ENCODE measurements at places on chromosomes 2 and 18.

GRCh38 chr18:34938090-34938489 lies 103.1 kb upstream of the MAPRE2 start:
- no peak for DNase-seq
- no peaks in the 10 kb centered on the region for H3K36me3 ChIP-seq
- H3K4me1 ChIP-seq: peaks cover 15% of the 10 kb centered on the region
- H3K27me3 ChIP-seq: no peaks in the 10 kb centered on the region
- H3K4me3 ChIP-seq: no peak overlapping the region

DNA sequence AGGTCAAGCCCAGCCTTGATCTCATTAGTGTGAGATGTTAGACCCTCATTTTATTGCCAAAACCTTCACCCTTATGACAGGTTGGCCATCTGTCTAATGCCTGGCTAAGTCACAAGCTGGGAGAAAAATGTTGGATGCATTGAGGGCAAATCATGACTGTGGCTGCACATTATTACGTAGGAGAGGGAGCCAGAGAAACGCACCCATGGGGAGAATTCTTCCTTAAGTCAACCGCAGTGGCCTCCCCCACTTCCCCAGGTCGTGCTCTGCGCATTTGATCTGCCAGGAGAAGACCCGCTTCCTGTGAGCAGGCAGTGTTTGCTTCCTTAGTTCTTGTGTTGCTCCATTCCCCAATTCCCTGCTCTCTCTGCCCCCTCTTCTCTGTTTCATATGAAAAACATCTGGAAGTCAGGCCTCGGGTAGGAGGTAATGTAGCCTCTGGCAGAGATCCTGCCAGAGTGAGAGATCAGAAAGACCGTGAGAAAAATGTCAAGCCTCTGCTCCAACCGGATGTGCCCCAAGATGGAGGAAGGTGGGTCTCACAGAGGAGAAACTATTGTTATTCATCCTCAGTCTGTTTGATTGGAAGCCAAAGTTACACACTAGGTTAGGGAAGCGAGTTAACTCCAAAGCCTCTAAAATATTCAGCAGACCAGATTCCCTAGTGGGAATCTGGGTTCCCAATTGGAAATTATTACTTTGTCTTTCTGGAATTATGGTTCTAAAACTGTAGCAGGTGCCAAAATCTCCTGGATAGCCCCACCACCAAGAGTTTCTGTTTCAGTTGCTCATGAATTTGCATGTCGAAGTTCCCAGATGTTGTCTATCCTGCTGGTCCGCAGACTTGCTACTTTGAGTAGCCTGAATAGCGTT lies 144.3 kb upstream of the PELI1 start:
- peaks cover 6% of the 10 kb centered on the region for H3K27me3 ChIP-seq
- no peak overlapping the region for H3K27ac ChIP-seq
- H3K36me3 ChIP-seq: no peaks in the 10 kb centered on the region
- H3K4me3 ChIP-seq: no peak overlapping the region

GRCh38 chr18:75208155-75208835 lies 644 bp downstream of the PTGR3 start:
- no peaks in the 10 kb centered on the region for H3K27me3 ChIP-seq
- peak; percentile 18 for DNase-seq
- H3K27ac ChIP-seq: peak overlapping the region; percentile 96
- peaks cover 33% of the 10 kb centered on the region for H3K4me1 ChIP-seq

DNA sequence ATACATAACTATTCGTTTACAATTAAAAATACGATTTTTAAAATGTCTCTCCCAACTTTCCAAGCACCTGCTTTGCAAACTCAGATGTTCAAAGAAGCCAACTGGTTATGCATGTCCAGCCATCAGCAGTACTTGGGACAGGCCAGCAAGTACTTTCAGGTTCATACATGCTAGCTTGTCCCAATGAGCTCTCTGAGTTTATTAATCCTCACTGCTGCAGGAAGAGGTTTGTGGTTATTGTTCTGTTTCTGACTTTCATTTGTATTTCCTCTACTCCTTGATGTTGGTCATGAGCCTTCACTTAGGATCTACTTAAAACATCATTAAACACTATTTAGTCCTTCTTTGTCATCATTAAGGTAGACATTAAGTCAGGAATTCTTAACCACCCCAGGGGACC lies 374.1 kb downstream of the LRATD1 start:
- no peak overlapping the region for H3K27ac ChIP-seq
- H3K36me3 ChIP-seq: no peaks in the 10 kb centered on the region
- H3K4me1 ChIP-seq: no peaks in the 10 kb centered on the region
- no peak overlapping the region for H3K4me3 ChIP-seq

- H3K27me3 ChIP-seq: no peaks in the 10 kb centered on the region
- DNase-seq: no peak
- H3K4me3 ChIP-seq: no peak overlapping the region
- H3K36me3 ChIP-seq: peaks cover 20% of the 10 kb centered on the region
- H3K27ac ChIP-seq: no peak overlapping the region
- H3K4me1 ChIP-seq: peaks cover 15% of the 10 kb centered on the region
Observed at GRCh38 chr2:47867205-47867604, 39.1 kb downstream of the FBXO11 start.

- H3K4me3 ChIP-seq: no peak overlapping the region
- H3K27ac ChIP-seq: no peak overlapping the region
Observed at GRCh38 chr2:224444021-224444420, 42.1 kb upstream of the FAM124B start.

DNA sequence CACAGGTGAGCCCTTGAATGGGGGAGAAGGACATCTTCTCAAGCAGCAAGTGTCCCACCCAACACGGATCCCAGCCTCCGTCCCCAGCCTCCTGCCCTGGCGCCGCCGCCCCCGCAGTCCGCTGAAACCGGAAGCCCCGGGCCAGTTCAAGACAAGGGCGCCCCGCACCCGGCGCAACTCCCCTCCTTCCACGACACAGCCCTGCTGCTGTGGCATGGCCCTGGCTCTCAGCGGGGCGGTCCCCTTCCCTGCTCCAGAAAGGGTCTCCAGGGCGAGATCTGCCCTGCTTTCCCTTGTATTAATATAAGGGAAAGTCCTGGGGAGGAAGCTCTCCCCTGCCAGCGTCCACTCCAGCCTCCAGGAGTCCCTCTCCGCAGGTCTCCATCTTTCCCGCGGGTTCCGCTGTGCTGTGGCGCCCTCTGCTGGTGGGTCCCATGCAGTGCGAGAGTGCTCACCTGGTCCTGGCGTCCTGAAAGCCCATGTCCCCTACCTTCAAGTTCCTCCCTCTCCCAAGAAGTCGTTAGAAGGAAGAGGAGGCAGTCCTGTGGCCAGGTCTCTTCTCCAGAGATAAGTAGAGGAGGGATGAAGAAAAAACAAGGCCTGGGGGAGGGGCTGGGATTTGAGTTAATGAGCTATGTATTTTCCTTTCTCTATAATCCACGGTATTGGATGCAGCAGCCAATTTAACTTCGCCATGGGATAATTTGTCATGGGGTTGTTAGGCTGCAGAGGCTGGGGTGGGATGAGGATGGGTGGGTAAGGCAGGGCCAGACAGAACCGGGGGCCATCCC lies 176.0 kb downstream of the SMAD2 start:
- DNase-seq: peak; percentile 23
- H3K27me3 ChIP-seq: peaks cover 1% of the 10 kb centered on the region
- no peak overlapping the region for H3K27ac ChIP-seq
- no peak overlapping the region for H3K4me3 ChIP-seq

DNA sequence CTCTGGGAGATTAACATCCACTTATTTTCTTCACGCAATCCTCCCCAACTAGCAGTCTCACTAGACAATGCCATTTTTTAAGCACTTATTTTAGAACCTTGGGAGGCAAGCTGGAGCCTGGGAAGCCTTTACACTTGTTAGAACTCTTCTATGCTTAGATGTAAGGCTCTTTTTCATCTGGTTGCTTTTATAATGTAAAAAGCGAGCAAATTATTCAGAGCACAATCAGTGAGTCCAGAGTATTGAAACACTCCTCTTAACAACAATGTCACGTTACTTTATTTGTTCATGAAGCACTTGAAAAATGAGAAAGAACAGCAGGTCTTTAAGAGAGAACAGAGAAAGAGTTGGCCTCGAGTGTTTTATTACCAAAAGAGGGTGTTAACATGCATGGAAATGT lies 84.1 kb upstream of the SLC8A1 start:
- no peak overlapping the region for H3K27ac ChIP-seq
- no peak for DNase-seq
- no peaks in the 10 kb centered on the region for H3K27me3 ChIP-seq
- no peak overlapping the region for H3K4me3 ChIP-seq
- H3K36me3 ChIP-seq: no peaks in the 10 kb centered on the region

All from HepG2 (cell line).